ENCODE measurements at places on chromosomes 1 and 21.

DNA sequence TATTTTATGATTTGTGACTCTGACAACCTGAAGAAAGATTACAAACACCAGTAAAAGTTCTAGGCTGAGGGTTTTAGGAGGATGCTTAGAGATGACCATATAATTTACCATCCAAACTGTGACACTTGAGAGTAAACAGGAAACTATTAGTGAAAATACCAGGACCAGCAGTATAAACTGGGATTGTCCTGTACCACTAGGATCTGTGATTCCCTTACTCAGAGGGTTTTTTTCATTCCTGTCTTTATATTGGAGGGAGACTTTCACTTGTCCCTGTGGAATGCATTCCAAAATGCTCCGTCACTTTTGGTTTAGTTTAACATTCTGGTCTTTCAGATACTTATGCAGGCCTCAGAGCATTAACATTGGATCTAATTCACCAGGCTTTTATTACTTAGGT lies 482.9 kb downstream of the PTBP2 start:
- DNase-seq: no peak

GRCh38 chr1:90486134-90486824 lies 230.8 kb downstream of the BARHL2 start:
- no peak for DNase-seq

- DNase-seq: no peak
Measured at GRCh38 chr1:118826669-118827068, 161.5 kb downstream of the TBX15 start.

GRCh38 chr1:57721001-57721400 lies 297.1 kb upstream of the DAB1 start:
- DNase-seq: no peak

DNA sequence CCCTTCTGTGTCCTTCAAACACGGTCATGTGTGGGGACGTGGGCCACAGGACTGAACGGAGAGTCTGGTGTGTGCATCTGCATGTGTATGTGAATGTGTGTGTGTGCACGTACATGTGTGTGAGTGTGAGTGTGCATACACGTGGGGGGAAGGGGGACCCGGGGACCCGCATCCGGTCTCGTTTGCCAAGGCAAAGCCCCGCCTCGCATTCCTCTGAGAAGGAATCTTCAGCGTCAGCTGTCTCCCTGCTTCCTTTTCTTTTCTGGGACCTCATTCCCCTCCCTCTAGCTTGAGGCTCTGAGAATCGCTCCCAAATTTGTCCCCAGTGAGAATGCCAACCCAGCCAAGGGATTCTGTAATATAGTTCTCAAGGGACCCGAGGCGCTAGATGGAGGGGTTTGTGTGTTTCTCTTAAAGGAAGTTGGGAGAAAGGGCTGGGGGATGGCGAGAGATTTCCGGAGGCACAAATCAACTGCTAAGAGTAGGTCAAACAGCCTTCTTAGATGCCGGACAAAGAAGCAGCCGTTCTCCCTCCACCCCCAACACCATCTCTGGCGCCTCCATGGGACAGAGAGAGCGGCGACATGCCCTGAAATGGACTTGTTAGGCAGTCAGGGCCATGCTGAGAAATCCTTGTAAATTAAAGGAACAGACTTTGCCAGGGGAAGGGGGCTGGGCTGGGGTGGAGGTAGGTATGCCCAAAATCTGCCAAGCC lies 6.6 kb downstream of the IFFO2 start:
- DNase-seq: no peak

GRCh38 chr21:26982767-26983166 lies 15.9 kb upstream of the ADAMTS5 start:
- no peak for DNase-seq

DNA sequence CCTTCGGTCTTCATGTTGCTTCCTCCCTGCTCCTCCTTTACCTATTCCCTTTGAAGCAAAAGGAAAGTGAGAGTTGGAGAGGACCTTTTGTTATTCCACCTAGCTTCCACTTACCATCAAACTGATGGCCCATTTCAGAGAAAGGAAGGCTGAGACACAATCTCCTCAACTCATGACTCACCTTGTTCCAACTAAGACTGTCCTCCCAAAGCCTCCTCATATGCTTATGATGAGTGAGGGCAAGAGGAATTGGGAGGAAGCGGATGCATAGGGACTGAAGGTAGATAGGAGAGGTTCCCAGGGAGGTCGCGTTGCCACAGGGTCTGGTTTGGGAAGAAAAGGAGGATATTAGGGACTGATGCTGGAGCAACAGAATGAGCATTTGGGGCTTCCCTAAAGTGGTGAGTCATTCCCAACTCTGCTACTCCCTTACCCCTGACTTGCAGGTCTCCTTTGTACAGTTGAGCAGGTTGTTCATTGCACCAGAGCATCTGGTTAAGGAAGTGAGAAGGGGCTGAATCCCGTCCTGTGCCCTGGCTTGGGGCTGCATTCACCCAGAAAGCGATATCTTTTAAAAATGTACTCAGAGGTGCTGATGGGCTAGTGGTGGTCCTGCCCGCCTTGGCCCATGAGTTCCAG lies 35.0 kb downstream of the LGR6 start:
- no peak for DNase-seq

GRCh38 chr1:30782361-30783255 lies 25.0 kb upstream of the LAPTM5 start:
- DNase-seq: no peak

DNA sequence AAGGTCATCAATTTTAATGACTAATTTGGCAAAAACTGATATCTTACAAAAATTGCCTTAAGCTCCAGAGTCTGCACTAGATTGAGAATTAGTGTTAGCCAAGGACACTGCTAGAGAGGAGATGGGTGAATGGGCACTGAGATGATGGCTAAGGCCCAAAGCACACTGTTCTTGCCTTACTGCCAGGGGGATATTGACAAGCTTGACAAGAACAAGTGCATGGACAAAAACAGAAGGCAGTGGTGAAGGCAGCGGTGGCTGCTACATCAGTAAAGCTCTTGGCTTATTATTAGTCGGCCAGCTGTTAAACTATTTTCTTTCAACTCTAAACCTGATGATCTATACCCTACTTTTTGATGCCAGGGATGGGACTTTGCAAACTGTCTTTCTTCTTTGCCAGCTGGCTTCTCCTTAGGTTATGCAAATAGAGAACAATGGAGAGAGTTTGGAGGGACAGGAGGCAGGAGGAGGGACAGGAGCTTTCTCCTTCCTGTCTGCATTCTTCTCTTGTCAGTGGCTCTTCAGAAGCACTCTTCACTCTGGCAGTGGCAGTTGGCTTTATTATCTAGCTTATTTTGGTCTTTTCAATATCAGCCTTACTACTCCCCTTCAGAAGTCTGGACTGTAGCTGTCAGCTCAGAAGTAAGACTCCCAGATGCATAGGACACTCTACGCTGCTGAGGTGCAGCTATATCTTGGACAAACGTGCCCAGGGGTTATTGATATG lies 853.5 kb upstream of the TMPRSS15 start:
- DNase-seq: no peak

DNA sequence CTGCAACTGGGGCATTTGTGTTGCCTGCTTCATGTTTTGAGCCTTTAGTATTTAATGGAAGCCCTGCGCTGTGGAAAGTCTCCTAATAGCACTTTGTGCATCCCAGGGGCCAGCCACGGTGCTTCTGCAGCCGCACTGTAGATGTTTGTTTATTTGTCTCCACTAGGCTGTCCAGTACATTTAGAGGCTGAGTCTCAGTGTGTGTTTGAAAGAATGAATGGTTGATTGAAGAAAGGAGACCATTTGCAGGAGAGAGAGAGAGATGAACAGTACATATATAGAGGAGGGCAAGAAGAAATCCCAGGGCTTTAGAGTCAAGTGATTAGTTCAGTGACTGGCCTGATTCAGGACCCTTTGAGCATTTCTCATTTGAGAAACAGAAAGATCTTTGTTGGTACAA lies 33.9 kb downstream of the MPZL1 start:
- no peak for DNase-seq

- DNase-seq: no peak
Measured at GRCh38 chr1:226135059-226135651, 51.4 kb downstream of the ACBD3 start.

GRCh38 chr1:112618114-112618720 lies 724 bp downstream of the ST7L start:
- DNase-seq: no peak

DNA sequence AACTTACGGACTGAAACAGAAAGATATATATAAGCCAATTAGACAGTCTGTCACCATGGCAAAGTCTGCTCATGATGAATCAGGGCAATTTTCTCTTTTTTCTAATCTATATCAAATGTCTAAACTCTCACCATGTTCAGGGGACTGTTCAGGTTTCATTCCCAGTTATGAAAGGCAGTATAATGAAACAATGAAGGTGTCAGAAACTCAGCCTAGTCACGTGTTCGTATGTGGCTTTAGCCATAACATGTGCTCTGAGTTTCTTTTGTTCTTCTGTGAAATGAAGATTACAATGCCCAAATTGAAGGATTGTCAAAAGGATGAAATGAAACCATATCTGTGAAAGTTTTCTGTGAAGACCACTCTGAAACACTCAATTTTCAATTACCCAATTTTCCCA lies 392.9 kb downstream of the DSCAM start:
- no peak for DNase-seq

DNA sequence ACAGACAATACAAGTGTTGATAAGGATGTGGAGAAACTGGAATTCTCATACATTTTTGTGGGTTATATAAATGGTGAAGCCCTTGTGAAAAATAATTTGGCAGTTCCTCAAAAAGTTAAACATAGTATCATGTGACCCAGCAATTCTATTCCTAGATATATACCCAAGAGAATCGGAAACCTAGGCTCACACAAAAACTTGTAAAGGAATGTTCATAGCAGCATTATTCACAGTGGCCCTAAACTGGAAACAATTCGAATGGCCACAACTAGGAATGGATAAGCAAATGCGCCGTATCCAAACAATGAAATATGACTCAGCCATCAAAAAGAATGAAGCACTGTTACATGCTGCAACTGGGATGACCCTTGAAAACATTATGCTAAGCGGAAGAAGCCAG lies 3.9 kb upstream of the CD247 start:
- no peak for DNase-seq

DNA sequence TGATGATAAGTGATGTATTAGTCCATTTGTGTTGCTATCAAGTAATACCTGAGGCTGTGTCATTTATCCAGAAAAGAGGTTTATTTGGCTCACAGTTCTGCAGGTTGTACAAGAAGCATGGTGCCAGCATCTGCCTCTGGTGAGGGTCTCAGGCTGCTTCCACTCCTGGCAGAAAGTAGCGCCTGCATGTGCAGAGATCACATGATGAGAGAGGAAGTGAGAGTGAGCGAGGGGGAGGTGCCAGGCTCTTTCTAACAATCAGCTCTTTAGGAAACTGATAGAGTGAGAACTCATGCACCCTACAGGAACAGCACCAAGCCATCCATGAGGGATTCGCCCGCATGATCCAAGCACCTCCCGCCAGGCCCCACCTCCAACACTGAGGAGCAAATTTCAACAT lies 2.2 kb upstream of the FHAD1 start:
- no peak for DNase-seq

GRCh38 chr1:173249349-173249748 lies 42.2 kb upstream of the TNFSF4 start:
- no peak for DNase-seq

- DNase-seq: no peak
Measured at GRCh38 chr1:25476186-25477097, 45.7 kb downstream of the MACO1 start.

DNA sequence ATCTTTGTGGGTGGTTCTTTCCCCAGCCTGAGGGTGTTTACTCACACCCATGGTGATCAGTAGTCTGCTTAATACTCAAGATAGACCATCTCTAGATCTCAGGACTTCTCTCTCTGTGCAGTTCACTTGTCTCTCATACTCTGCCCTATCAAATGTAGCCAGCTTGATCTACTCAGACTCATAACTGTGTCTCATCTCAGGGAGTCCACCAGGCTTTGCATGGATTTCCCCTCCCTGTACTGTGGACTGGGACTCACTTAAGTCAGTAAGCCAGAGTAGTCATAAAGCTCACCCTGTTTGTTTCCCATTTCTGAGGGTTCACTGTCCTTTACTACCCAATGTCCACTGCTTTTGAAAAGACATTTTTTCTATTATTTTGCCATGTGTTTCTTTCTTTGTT lies 41.8 kb downstream of the LYPLAL1 start:
- no peak for DNase-seq

GRCh38 chr1:219206350-219206749 lies 32.7 kb downstream of the LYPLAL1 start:
- no peak for DNase-seq

DNA sequence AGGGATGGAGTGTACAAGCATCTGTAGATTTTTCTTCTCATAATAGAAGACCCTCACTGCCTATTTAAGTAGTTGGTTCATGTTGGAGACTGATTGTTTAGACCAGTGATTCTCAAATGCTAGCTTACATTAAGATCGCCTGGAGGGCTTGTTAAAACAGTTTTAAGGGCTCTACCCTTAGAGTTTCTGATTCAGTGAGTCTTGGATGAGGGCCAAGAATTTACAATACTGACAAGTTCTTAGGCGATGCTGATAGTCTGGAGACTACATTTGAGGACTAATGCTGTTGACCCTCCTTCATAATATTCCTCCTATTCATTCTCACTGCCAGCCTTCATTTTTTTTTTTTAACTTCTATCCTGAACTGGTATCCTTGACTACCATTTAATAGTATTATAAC lies 15.2 kb upstream of the AGO3 start:
- no peak for DNase-seq

DNA sequence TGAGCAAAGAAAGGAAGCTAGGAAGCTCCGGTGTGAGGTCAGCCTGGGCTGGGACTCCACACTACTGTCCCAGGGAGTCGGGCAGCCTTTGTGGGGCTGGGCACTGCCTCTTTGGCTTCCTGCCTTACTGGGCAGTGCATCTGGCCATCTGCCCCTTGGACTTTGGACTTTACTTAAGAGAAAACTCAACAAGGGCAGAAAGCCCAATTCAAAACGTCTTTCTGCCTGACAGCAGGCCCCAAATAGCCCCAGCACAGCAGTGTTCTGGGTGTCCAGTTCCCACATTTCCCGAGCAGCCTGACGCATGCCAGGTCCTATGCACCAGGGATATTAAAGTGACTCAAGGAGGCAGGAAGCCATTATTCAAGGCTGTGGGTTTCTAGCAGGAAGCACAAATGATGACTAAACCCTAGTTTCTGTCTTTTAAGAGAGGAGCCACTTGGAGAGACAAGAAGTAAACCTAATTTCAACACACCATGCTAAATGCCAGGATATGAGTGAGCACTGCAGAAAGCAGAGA lies 37.9 kb upstream of the EDEM3 start:
- DNase-seq: no peak

GRCh38 chr1:23149114-23149513 lies 19.5 kb downstream of the LUZP1 start:
- no peak for DNase-seq

DNA sequence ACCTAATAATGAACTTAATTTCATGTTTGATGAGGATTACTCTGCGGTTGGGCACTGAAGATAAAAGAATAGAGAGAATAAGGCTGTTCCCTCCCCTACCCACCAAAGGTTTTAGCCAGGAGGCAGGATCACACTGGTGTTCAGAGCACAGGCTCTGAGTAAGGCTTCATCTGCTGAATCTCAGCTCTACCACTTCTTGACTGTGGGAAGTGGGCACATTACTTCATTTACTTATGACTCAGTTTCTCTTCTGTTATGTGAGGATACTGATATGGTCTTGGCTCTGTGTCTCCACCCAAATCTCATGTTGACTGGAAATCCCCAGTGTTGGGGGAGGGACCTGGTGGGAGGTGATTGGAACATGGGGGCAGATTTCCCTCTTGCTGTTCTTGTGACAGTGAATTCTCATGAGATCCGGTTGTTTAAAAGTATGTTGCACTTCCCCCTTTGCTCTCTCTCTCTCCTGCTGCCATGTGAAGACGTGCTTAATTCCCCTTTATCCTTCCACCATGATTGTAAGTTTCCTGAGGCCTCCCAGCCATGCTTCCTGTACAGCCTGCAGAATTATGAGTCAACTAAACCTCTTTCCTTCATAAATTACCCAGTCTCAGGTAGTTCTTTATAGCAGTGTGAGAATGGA lies 79.7 kb downstream of the SMYD2 start:
- DNase-seq: no peak
